ENCODE measurements at places on chromosomes 5 and 9.

- no peak for DNase-seq
These were observed 27.1 kb upstream of the TLE1 start for GRCh38 chr9:81716409-81716808.

- no peak for DNase-seq
These were observed 28.2 kb downstream of the MTAP start for GRCh38 chr9:21830589-21830988.

DNA sequence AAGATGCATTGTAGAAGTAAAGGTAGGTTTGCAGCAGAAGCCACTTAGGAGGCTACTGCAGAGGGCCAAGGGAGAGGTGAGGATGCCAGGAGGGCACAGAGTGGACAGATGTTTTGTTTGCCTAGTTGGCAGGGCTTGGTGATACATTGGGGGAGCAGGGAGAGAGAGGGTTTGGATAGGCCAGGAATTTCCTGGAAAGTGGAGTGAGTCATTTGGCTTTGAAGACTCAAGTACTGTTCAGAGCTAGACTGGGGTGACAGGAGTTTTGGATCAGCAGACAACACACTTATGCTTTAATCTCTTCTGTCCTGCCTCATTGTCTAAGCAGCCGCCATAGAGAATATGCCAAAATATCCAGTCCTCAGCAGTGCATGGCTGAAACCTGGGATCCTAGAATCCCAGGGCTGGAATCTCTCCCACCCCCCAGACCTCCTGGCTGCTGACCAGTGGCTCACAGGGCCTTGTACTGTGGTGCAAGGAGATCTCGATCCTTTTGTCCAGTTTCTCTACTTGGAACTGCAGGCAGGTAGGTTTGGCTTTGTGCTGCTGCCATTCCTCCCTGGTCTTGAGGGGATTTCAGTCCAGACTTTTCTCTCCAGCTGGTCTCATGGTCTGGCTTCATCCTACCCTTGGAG lies 11.0 kb downstream of the TMEM268 start:
- DNase-seq, result no peak

DNA sequence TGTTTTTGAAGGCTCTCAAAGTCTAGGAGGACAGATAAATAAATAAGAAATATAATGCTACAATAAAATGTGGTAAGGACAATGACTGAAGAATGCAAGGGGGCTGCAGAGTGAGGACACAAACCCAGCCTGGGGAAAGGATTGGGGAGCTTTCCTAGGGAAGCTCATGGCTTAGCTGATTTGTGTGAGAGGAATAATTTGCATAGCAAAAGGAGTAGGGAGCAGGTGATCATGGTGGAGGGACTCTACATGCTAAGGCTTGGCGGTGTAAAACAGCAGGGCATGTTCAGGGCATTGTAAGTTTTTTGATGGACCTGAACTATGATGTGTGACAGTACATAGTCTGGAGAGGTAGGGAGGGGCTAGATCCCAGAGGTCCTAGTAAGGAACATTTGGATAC lies 49.5 kb upstream of the CLINT1 start:
- DNase-seq, result no peak

GRCh38 chr9:37938121-37938891 lies 34.4 kb upstream of the SLC25A51 start:
- no peak for DNase-seq

GRCh38 chr9:18297056-18297841 lies 176.7 kb upstream of the ADAMTSL1 start:
- no peak for DNase-seq

- no peak for DNase-seq
These were observed 176.4 kb downstream of the KIF4B start for GRCh38 chr5:155189981-155190380.

DNA sequence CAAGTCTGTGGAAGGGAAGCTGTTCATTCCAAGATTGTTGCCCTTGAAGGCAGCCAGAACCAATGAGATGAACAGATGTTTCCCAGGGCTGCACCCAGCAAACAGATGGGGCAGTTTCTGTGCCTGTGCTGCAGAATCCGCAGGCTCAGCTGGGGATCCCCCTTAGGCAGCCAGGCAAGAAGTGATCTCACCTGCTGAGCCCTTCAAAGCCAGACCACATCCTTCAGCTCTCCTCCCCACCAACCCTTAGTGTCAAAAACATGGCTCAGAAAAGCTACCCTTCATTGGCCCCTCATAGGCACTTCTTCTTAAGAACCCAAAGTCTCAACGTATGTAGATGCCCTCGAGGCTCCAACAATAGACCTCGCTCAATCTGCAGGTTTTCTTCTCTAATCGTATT lies 626.7 kb downstream of the CCDC171 start:
- no peak for DNase-seq

DNA sequence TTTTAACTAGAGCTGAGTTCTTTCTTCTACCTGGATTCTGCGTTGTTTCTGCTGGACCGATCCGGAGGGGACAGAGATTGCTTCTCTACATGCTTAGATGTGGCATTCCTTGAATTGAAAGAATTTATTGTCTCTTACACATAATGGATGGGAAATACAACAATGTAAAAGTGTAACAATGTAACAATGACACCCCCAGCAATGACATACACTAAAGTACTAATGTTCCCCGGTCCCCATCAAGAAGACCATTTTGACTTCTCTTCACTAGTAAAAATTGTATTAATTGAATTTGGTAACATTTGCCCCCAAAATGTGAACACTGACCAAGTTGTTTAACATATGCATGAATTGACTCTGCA lies 760.2 kb downstream of the TAF11L14 start:
- no peak for DNase-seq

GRCh38 chr5:87081511-87082372 lies 185.9 kb upstream of the RASA1 start:
- DNase-seq, result no peak

GRCh38 chr5:61449804-61450492 lies 117.9 kb downstream of the ZSWIM6 start:
- DNase-seq, result no peak

- DNase-seq, result peak; percentile 85
These were observed 291.8 kb downstream of the AOPEP start for GRCh38 chr9:95018099-95018936.

DNA sequence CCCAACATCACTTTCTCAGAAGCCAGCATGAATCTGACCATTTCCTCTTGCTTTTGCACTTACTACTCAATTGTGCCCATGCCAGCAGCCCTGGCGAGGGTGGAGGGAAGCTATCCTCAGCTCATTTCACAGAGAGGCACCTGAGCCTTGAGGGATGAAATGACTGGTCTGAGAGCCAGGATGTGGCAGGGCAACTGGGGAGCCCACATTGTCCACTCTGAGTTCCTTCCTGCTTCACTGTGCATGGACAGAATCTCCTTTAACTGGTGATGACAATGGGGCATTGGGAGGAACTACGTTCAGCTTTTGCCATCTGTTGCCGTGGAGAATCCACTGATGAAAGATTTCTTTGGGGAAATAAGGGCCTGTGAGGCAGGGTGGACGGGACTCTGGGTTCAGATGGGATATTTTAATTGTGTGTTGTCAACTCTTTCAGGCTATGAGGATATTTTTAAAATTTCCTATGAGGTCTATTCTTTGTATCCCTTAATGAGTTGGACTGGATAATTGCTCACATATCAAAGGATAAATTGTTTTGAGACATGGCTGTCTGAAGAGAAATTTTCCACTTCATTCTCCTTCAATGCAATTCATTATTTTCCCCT lies 78.3 kb downstream of the TNC start:
- no peak for DNase-seq

GRCh38 chr9:114302727-114303126 lies 20.2 kb upstream of the ORM1 start:
- peak; percentile 31 for DNase-seq

- DNase-seq, result no peak
These were observed 2.0 kb upstream of the ADAMTS6 start for GRCh38 chr5:65483546-65484346.

DNA sequence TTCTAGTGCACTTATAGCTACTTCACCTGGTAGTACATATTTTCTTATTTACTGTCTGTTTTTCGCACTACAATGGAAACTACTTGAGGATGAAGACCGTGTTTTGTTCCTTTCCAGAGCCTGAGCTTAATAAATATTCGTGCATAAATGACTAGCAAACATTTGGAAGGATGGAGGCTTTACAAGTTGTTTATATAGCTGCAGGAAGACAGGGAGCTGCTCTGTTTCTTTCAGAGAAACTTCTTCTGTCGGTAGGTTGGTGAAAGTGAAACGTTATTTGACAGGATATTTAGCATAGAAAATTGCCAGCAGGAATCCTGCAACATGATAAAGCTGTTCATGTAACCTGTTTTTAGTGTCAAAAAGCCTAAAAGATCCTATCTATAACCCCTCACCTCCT lies 210.6 kb downstream of the PCSK5 start:
- no peak for DNase-seq

DNA sequence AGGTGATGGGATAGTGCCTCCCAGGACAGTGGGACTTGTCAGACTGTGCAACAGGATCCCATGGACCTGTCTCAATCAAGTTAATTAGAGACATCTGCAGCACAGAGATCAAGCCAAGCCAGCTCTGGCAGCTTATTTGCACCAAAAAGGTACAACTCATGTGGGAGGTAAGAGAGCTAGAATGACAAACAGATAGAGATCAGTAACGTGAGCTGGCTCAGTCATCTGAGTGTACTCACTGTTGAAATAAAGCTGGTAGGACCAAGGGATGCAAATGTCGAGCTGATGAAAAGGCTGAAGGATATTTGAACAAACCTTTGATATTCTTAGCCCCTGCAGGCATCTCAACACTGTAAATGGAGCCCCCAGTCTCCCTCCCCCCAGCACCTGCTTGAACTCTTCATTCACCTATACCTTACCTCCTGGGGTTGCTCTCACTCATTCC lies 198.1 kb downstream of the EFNA5 start:
- DNase-seq, result no peak

- no peak for DNase-seq
These were observed 122.3 kb downstream of the MARCHF11 start for GRCh38 chr5:16057277-16057676.

DNA sequence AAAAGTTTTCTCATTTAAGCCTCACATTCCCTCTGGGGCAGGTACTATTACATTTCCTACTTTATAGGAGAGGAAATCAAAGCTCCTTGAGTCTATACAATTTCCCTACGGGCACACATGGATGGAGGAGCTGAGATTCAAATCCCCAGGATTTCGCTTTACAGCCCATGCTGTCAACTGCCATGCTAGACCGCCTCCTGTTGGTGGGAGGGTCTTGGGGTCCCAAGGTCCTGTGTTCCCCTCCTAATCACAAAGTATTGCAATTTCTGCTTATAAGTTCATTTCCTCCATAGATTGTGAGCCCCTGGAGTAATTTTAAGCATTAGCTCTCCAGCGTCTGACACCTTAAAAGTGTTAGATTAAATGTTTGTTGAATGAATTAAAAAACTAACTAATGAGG lies 95.9 kb upstream of the SMARCA2 start:
- DNase-seq, result no peak

GRCh38 chr5:171168171-171168570 lies 140.9 kb upstream of the TLX3 start:
- no peak for DNase-seq

All from RWPE2 (cell line).